Activated CD8-positive, alpha-beta memory T cell treated with anti-CD3 and anti-CD28 coated beads, Interleukin-2, amount 10 ng/mL, durations not matched to agents 7 days and 5 days (primary cell): ENCODE measurements at places on chromosomes 7 and 10. TPM values are rescaled to one million over a fixed set of nuclear protein-coding genes. Genes with fewer than 3 reads are reported as not detected.

Gene GLI3
- total RNA-seq, result 0.15 TPM

DNA sequence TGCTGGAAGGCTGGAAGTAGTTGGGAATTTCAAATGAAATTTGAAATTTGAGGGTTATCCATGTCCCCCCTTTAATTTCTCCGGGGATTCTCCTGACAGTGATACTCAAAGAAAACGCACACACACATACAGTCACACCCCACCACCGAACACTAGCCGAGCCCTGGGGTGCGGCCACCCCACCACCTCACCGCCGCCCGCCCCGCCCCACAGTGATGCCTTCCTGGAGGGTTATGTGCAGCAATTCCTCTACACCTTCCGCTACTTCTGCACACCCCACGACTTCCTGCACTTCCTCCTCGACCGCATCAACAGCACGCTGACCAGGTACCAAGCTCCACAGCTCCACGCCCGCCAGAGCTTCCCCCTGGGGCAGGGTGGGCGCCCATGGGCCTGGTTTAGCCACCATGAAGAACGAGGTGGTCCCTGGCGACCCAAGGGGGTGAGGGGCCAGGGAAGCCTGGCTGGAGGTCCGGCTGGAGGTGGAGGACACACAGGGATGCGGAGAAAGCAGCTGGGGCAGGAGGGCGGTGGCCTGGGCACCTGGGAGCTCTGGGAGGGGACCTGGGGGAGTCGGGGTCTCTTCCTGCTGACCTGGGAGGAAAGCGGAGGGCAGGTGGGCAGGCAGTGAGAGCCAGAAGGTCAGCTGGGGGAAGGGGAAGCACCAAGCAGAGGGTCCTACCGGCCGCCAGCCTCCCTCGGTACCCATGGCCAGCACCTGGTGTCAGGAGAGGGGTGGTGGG is 19.4 kb upstream of the UTF1 start:
- peak; percentile 48 for DNase-seq

- DNase-seq, result no peak
These were observed 397.2 kb downstream of the TCERG1L start for GRCh38 chr10:130914367-130914766.

DNA sequence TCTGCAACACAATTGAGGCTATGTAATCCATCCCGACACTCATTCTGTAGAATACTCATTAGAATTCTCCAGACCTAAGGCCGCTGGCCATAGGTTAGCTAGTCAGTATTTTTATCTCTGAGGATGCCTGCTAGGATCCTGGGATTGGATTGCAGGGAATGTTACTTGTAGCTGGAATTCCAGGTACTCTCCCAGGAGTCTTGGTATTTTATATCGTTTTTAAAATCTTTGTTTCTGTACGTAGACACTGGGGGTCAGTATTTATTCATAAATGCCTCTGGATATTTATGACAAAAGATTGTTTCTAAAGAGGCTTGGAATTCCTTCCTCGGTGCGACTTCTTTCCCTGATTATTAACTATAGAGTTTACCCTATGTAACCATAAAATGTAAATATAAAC is 40.1 kb downstream of the BPGM start:
- DNase-seq, result no peak

DNA sequence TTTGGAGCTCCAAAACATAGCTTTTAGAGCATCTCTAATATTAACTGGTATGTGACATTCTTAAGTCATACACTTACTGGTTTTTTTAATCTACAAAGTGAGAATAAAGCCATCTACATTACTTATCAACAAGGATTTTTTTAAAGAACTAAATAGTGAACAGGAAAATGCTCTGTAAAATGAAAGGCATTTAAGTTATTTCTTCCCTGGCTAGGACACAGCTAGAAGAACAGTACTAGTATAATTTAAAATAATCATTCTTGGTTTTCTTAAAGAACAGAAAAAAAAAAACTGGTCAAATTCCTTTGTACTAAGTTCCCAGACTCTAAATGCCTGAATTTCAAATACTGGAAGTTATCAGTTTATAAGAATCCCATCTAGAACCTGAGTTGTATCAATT is 139.5 kb downstream of the SRPK2 start:
- DNase-seq, result no peak
